Endothelial cell of umbilical vein (primary cell): ENCODE measurements at places on chromosomes 16 and 17. TPM values are rescaled to one million over a fixed set of nuclear protein-coding genes. Genes with fewer than 3 reads are reported as not detected.

DHRS7B gene
- total RNA-seq = 12.7 and 14.0 TPM in 2 replicates

CCDC200 gene
- total RNA-seq = not detected in 2 replicates

DNA sequence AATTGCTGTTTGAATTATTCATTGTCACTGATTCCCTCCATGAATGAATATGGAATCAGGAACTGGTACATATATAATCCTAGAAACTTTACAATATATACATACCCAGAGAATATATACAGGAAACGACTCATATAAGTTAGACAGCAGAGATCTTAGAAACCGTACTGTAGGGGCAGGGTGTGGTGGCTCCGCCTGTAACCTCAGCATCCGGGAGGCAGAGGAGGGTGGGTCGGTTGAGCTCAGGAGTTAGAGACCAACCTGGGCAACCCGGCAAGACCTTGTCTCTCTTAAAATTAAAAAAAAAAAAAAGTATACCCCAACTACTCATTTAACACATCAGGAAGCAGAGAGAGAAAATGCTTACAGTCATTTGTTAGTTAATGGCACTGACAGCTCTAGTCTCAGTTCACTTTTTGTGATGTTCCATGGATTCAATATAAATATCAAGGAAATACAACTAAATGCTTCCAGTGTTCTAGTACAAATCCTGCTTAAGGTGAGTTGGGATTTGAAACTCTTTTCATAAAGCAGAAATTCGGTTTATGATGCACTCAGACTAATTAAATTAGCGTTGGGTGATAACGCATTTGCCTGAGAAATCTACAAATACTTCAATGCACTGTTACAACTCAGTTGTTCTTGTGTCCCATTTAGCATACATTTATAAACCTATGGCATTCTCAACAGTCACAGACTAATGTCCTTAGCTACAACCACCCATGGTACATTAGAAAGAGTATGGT is 5.6 kb downstream of the GLG1 start:
- H3K36me3 ChIP-seq = peaks cover 2% of the 10 kb centered on the region
- H3K27ac ChIP-seq = no peak overlapping the region
- no peaks in the 10 kb centered on the region for H3K27me3 ChIP-seq

GRCh38 chr17:15403276-15403939 is 62.0 kb upstream of the TEKT3 start:
- H3K4me3 ChIP-seq = no peak overlapping the region
- DNase-seq = no peak
- peaks cover 18% of the 10 kb centered on the region for H3K4me1 ChIP-seq

DNA sequence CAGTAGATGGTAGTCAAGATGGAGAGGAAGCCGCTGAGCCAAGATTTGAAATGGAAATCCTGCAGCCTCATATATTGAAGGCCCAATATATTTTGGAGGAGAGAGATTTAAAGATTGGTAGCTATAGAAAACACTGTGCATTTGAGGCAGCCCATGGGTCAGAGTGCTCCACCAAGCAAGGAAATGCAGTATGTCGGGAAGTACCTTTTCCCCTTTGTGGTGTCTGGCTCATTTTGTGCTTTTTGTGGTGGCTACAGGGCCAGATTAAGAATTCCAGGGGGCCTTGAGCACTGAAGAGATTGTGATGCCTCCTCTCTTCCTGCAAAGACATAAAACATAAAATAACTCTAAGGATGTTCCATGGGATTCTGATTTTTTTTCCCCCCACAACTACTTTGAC is 39.6 kb downstream of the CDRT15 start:
- H3K36me3 ChIP-seq = no peaks in the 10 kb centered on the region
- no peak overlapping the region for H3K4me3 ChIP-seq
- H3K27me3 ChIP-seq = no peaks in the 10 kb centered on the region
- no peak for DNase-seq
- H3K4me1 ChIP-seq = peaks cover 9% of the 10 kb centered on the region

DNA sequence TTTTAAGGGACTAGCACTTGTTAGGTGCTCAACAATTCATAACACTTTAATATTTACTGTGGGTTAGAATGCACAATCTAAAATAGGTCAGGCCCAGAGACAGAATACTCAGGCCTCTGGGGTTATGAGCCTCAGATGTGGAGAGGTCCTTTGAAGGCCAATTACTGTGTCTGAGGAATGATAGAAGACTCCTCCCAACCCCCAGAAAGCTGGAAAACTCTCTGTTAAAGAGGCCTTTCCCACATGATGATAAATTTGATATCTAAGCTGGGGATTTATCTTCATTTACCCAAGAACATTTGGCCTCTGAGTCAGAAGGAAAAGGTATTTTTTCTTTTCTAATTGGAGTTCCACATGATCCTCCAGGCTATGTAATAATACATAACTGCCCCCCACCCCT is 41.1 kb upstream of the MMD start:
- H3K36me3 ChIP-seq = no peaks in the 10 kb centered on the region
- no peaks in the 10 kb centered on the region for H3K4me1 ChIP-seq
- no peak overlapping the region for H3K4me3 ChIP-seq
- H3K27ac ChIP-seq = no peak overlapping the region
- no peaks in the 10 kb centered on the region for H3K27me3 ChIP-seq
- no peak for DNase-seq
